Hematopoietic multipotent progenitor cell treated with erythropoietin and hydrocortisone succinate and interleukin-3 and kit ligand, for 8 days (in vitro differentiated cells): ENCODE measurements at places on chromosomes 16 and 17.

DNA sequence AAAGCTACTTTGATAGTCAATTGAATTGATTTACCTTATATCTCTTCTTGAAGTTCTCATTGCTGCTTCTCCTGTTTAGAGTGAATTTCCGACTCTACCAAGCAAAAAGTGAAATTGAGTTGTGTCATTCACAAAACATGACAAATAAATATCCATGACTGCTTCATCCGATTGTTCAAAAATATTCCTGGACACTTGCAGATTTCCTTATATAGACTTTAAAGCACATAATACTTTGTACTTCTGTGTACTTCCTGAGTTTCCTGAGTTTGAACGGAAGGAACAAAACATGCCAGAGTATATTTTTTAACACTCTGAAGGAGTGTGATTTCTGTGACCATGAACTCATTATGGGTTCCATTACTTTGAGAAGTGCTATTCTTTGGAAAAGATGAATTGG, 20.5 kb upstream of the VAT1L start:
- DNase-seq, result no peak

DNA sequence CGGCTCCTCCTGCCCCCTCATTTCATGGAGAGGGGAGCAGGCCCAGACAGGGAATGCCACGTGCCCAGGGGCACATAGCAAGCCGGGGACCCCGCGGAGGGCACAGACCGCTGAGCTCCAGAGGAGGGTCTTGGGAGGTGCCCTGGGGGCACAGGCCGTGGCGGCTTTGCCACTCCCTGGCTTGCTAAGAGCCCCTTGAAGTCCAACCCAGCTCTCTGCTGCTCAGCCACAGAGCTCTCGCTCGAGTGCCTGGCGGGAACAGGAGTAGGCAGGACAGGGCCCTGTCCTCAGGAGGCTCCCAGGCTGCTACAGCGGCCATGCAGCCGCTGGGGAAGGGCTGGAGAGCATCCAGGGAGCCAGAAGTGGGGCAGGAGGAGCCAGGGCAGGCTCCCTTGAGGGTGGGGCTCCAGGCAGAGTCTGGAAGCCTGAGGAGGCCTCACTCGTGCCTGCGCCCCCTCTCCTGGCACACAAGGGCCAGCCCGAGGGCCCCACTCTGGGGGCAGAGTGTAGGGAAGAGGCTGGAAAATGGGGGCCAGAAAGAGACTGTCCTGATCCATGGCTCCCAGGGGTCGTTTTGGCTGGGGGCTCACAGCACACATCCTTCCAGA, 4.4 kb upstream of the RAB26 start:
- DNase-seq, result no peak

DNA sequence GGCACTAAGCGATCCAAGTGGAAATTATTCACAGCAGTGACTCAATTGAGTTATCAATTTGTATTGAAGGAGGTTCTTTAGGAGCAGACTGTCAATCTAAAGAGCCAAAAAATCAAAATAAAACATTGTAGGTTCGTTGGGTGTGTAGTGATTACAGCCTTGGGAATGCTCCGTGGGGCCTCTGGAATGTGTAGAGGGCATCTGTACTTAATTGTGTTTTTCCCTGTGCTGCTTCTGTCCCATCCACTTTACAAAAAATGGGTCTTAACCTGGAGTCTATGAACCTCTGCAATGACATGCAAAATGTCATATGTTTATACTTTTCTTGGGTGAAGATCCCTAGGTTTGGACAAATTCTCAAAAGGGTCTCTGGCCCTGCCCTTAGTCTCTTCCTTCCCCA, 215.1 kb downstream of the CCDC182 start:
- DNase-seq, result no peak

DNA sequence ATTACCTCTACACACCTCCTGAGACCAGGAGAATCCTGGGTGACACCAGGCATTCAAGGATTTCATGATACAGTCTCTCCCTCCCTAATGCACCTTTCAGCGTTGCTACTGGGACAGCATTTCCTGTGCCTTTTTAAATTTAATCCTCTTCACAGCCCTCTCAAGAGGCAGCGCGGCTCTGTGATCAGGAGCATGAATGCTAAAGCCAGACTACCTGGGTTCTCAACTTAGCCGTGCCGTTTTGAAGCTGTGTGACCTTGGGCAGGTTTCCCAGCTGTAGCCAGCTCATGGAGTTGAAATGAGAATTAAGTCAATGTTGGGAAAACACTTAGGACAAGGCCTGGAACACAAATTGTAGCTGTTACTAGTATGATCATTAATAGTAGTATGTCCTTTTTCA, 191.8 kb downstream of the XYLT1 start:
- no peak for DNase-seq

DNA sequence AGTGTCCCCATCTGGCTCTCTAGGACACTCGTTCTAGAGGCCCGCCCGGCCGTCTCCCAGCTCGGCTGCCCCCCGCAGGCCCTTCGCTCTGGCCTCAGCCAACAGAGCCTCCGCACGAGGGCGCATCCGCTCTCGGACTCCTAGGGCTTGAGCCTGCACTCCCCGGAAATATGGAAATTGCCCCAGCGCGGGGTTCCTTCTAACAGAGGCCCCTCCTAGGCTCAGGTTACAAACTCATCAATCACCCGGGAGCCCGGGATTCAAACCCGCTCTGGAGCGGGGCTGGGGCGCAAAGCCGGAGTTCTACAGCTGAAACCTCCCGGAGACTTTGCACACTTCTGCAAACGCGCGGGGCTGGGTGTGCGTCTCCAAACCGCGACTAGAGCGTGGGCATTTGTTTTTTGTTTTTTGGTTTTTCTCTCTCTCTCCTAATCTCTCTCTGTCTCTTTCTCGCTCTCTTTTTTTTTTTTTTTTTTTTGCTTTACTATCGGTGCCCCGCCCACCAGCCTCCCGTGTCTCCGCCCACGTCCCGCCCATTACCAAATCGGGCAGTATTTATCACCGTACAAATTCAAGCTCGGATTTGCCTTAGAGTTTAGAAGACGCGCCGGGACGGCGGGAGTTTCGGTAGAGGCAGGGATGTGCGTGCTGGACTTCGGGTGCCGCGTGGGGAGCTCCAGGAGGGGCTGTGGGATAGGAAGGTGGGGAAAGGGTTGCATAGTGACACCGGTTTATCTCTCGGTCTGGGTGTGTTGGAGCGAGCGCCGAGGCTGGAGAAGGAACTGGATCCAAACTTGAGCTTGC, 2.4 kb upstream of the FOXL1 start:
- peak; percentile 33 for DNase-seq

DNA sequence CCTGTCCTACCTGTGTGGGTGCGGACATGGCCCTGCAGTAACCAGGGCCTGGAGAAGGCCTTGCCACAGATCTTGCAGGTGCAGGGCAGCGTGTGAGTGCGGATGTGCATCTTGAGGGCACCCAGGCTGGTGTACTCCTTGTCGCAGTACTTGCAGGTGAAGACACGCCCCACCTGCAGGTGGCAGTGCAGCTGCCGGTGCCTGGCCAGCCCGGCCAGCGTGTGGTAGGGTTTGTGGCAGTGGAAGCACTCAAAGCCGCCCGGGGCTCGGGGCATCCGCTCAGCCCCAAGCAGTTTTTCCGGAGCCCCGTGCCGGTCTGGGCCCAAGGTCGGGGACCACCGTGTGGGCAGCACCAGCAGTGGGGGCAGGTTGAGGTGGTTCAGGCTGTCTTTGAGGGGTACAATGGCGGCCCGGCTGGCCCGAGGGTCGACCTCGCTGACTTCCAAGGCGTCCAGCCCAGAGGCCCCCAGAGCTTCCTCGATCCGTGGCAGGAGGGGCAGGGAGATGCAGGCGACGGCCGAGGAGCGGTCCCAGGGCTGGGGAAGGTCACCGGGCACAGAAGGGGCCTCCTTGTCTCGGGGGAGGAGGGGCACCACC, 5.1 kb downstream of the SNAI3 start:
- peak; percentile 18 for DNase-seq

GRCh38 chr17:29726715-29727252, 104.1 kb upstream of the CORO6 start:
- DNase-seq, result peak; percentile 80

DNA sequence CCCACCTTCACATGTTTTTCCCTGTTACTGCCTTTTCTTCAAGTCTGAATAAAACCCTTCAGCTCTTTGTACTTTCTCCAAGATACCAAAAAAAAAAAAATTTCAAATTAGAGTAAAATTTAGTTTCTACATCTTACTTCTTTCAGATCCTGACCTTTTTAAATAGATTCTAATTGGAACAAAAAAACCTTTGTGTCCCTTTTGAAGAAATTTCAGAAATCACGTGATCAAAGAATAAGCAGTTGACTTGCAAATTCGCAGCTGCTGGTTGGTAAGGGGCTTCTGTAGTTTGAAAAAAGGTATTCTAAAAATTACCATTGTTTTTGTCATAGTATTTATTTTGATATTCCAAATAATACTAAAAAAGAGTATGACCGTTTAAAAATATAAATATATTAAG, 71.7 kb downstream of the CDC27 start:
- DNase-seq, result no peak

DNA sequence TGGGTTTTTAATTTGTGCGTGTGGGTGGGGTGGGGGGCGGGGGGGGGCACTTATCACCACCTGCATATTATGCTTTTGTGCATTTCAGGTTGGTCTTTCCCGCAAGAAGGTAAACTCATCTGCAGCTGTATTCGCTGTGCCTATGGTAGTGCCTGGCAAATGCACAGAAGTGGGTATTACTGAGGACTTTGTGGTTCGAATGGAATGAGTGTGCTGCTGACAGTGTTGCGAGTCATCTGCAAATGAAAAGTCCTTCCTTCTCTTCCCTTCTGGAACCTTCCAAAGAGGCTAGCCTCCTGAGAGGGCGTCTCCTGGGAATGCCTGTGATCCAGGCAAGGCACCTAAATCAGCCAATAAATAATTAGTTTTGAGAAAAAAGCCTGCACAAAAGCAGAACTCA, 532.9 kb downstream of the MAF start:
- no peak for DNase-seq

GRCh38 chr17:4440690-4441686, 7.2 kb downstream of the SPNS3 start:
- peak; percentile 26 for DNase-seq

- DNase-seq, result peak; percentile 17
Observed at GRCh38 chr16:31301708-31302400, 42.1 kb downstream of the ITGAM start.

DNA sequence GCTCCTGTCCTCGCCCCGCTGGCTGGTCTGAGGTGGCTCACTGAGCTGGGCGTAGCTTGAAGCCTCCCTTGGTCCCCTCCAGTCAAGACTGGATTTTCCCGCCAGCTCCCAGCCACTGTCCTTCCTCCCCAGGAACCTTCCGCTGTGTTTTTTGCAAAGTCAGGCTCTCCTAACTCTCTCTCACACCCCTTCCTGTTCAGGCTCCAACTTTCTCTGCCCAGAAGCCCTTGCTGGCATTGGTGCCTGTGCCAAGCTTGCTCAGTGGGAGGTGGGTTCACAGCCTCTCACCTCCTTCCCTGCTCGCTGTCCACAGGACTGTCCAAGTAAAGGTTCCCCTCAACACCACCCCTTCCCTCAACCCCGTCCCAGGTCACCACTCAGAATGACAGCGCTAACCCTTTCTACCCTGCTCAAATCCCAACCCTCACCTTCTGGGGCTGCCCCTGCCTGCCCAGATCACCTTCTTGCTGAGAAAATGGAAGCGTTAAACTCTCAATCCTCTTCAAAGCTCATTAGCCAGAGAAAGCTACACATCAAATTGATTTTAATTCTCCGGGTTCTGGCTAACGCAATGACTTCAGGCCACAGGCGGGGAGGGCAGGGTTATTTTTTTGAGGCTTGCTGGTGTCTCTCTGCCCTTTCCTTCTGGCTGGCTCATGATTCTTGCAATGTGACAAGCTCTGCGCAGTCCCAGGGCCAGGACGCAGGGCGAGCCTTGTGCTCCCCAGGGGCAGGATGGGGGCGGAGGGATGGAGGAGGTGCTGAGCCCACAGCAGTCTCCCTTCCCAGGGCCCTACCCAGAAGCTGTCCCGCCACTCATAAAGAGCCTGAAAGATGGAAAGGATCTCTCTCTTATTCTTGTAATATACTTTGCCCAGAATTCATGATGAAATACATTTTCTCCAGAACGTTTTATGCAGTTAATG, 357.2 kb upstream of the TNRC6C start:
- no peak for DNase-seq

- peak; percentile 94 for DNase-seq
Observed at GRCh38 chr16:67542464-67542863, 13.8 kb downstream of the RIPOR1 start.

- no peak for DNase-seq
Observed at GRCh38 chr17:58970609-58971450, 135.8 kb downstream of the TRIM37 start.

DNA sequence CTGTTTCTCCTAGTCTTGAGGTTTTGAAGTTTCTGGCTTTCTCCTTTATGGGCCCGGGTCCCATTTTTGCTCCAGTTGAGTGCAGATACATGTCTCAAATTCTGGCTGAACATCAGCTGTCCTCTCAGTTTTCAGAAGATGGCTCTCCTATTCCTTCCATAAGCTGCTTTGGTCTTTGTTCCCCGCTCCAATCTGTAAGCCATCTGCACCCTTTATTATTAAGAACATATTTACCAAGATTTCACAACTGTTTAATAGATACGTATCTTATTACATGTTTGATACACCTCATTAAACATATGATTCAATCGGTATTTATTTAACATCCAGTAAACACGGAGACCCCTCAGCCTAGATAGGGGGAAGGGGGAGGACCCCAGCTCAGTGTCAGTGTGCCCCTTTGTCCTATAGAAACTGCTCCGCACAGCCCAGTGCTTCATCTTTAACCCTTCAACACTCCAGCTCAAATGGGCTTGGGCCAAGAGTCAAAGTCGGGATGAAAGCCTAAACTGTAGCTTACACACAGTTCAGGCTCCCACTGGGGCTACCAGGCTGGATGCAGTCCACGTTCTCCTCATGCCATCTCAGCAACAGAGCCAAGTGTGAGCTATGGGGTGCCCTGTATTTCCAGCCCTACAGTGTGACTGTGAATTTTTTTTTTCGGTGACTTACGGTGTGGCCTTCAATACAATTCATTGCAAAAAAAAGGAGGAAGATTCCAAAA, 166.0 kb upstream of the ZFHX3 start:
- no peak for DNase-seq
